ENCODE measurements at places on chromosomes 7 and 10. TPM values are rescaled to one million over a fixed set of nuclear protein-coding genes. Genes with fewer than 3 reads are reported as not detected.
A peak's percentile ranks its signal among the peaks of the same experiment; 100 is the strongest.

PRPF18 gene
- 25.6 TPM for total RNA-seq

MACC1 gene
- 1.0 TPM for total RNA-seq

FFAR4 gene
- not detected for total RNA-seq

GRCh38 chr10:29731760-29732159 lies 97.0 kb upstream of the SVIL start:
- no peaks in the 10 kb centered on the region for H3K36me3 ChIP-seq
- no peak overlapping the region for H3K4me3 ChIP-seq
- H3K4me1 ChIP-seq: peaks cover 6% of the 10 kb centered on the region
- H3K27me3 ChIP-seq: no peaks in the 10 kb centered on the region

- H3K27me3 ChIP-seq: no peaks in the 10 kb centered on the region
- no peak overlapping the region for H3K4me3 ChIP-seq
- H3K27ac ChIP-seq: no peak overlapping the region
- DNase-seq: no peak
These were observed 143.4 kb downstream of the DYNC1I1 start for GRCh38 chr7:95915731-95916130.

- H3K4me1 ChIP-seq: no peaks in the 10 kb centered on the region
- H3K27me3 ChIP-seq: no peaks in the 10 kb centered on the region
- no peak overlapping the region for H3K27ac ChIP-seq
- no peaks in the 10 kb centered on the region for H3K36me3 ChIP-seq
These were observed 548.3 kb downstream of the PHTF2 start for GRCh38 chr7:78346827-78347226.

DNA sequence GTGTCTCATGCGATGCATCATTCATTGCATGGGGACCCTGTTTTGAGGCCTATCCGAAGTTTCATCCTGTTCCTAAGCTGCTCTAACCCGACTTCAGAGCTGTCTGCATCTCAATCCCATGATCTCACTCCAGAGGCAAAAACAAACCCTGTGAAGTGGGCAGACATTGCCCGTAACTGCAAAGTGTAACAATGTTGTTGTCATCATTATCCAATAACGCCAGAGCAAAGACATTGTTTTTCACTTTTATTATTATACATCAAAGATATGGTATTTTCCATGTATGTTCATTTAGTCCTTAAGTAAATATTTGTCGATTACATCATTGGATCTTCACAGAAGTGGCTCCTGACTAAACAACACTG lies 246.7 kb downstream of the KLF6 start:
- H3K4me3 ChIP-seq: no peak overlapping the region
- DNase-seq: no peak
- H3K36me3 ChIP-seq: no peaks in the 10 kb centered on the region
- no peaks in the 10 kb centered on the region for H3K4me1 ChIP-seq

GRCh38 chr10:7027237-7027912 lies 383.5 kb downstream of the SFMBT2 start:
- H3K27me3 ChIP-seq: no peaks in the 10 kb centered on the region
- H3K36me3 ChIP-seq: no peaks in the 10 kb centered on the region
- no peak for DNase-seq

GRCh38 chr10:128693493-128694131 lies 567.4 kb upstream of the MKI67 start:
- no peak overlapping the region for H3K27ac ChIP-seq
- no peak overlapping the region for H3K4me3 ChIP-seq
- H3K4me1 ChIP-seq: no peaks in the 10 kb centered on the region
- H3K36me3 ChIP-seq: no peaks in the 10 kb centered on the region

DNA sequence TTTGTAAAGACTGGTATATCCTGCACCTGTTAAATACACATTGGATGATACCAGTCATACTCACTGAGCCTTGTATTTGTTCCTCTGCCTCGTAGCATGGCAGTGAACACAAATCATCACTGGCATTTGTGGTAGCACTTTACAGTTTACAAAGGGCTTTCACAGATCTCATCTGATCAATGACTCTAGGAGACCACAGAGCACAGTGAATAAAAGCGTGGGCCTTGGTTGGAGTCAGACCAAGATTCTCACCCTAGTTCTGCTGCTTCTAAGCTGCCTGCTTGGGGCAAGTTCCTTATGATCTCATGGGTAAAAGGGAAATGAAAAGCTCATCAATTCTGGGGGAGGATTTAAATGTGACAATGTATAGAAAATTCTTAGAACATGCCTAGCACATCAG lies 129.9 kb upstream of the AGK start:
- H3K27me3 ChIP-seq: no peaks in the 10 kb centered on the region
- no peak for DNase-seq

- H3K27ac ChIP-seq: no peak overlapping the region
- H3K36me3 ChIP-seq: no peaks in the 10 kb centered on the region
- no peak overlapping the region for H3K4me3 ChIP-seq
- H3K4me1 ChIP-seq: peaks cover 17% of the 10 kb centered on the region
- DNase-seq: peak; percentile 53
These were observed 4.6 kb upstream of the VGF start for GRCh38 chr7:101169838-101170551.

DNA sequence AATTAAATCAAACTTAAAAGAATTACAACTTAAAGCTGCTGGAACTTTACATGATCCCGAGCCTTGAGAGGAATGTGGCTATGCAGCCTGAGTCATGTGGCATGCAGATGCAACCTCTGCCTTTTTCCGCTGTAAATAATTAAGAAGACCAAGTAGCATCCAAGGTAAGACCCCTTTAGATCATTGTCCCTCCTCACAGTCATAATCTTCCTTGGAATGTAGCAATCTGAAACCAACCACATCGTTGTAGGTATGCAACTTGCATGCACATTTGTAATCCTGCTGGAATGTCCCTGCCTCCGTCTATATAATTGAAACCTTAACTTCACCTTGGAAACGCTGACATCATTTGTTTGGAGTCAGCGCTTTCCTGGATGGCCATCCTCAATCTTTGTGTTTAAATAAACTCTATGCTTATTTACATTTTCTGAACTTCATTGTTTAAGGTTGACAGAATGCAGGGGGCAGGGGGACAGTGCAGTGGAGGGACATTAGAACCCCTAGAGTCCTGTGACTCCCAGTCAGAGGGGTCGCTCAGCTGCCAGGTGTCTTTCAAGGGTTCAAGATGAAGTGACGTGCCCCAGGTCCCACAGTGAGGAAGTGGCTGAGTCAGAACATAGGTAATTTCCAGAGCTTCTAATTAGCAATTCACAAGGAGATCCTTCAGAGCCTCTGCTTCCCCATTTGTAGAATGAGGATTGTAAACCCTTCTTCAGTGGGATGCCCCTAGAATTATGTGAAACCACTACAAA lies 110.7 kb downstream of the RALA start:
- peak overlapping the region; percentile 52 for H3K4me3 ChIP-seq
- DNase-seq: no peak
- peak overlapping the region; percentile 84 for H3K27ac ChIP-seq
- H3K4me1 ChIP-seq: no peaks in the 10 kb centered on the region
- no peaks in the 10 kb centered on the region for H3K36me3 ChIP-seq
